ENCODE measurements at places on chromosomes 2 and 18.

- peak; percentile 65 for DNase-seq
Observed at GRCh38 chr2:7094231-7094741, 177.1 kb downstream of the RNF144A start.

- peak; percentile 67 for DNase-seq
Observed at GRCh38 chr2:160429248-160430000, 64.2 kb downstream of the RBMS1 start.

DNA sequence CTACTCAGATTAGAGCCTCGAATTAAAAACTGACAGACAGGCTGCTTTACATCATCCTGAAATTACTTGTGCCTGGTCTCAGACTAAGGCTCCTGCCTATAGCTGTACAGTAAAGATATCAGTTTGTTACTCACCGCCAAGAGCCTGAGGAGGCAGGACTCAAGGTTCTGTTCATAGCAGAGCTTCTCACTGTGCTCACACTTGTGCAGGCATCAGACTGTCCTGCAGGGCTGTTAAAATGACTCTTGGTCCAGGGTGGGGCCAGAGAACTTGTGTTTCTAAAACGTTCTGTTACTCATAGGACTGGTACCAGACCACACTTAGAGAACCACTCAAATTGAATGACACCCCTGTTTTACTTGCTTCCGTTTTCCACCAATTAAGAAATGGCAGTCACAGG, 310.0 kb downstream of the DPP10 start:
- DNase-seq, result no peak

DNA sequence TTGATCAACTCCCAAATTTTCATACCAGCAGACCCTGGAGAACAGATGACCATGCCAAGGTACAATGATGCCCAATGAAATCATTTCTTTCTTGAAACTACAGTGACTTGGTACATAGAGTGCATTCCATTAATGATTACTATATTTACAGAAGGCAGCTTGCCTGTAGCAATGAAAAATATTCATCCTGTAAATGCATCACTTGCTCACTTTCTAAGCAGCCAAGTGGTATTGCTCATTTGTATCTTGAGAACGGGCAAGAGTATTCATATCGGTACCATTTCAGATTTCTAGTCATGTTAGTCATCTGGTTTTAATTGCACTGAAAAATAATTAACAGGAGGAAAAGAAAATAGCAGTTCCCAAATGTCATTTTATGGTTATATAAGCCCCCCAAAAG, 59.6 kb downstream of the VIL1 start:
- no peak for DNase-seq

DNA sequence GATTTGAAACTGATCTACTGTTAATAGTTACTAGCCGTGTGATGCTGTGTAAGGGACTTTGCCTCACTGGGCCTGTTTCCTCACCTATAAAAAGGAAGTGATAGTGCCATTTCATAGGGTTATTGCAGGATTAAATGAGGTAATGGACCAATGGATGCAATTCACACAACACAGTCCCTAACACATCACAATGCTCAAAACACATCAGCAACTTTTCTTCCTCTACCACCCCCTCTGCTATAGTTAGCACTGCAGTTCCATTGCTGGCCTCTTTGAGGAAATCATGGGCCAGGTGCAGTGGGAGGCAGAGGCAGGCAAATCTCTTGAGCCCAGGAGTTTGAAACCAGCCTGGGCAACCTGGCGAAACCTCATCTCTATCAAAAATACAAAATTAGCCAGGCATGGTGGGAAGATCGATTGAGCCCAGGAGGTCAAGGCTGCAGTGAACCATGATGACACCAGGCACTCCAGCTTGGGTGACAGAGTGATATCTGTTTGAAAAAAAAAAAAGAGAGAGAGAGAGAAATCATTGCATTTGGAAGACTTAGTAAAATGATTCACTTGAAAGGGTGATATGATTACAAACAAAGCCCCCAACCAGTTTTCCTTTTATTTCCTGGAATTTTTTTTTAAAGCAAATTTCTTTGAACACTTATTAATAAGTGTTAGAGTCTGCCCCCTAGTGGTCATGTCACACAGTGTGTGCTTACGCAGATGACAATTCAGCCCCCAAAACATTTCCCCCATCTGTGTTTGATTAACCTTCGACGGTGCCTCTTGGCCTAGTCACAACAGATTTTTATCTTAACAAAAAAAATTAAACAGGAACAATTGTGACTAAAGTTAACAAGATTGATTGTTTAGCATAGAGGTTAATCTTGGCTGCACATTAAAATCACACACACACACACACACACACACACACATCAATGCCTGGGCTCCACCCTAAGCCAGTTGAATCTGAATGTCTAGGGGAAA, 88.6 kb upstream of the BCL11A start:
- DNase-seq, result peak; percentile 47

DNA sequence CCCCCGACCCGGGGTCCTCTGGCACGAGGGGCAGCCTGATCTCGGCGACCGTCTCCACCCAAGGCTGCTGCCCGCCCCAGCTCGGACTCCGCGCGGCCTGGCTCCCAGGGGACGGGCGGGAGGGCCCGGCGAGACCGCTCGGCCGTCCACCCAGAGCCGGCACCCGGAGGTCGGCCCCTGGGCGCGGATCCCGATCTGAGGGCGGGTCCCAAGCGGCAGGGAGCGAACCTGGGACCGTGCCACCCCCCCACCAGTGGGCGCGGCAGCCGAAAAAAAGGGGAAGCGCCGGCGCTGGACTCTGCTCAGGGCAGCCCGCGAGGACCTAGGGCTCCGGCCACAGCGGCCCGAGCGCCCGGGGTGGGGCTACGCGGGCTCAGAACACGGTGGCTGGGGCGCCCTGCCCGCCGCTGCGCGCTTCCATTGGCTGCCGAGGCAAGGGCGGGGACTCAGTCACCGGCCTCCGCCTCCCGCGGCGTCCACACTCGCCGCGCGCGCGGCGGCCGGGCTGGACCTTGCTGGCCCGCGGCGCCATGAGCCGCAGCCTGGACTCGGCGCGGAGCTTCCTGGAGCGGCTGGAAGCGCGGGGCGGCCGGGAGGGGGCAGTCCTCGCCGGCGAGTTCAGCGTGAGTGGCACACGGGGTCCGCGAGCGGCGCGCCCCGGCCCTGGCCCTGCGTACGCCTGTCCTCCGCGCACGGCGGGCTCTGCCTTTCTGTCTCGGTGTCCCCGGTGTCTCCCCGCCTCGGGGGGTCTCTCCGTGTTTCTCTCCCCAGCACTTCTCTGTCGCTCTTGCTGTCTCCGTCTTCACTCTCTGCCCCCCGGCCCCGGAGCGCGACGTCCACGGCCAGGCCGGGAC, at the start of gene PTPN18:
Gene PTPN18, plus strand, starts transcription at position 479 of the 854 bp plus-strand sequence. Its CDS starts 52 bp downstream, at position 531.
- DNase-seq, result peak; percentile 81

- DNase-seq, result peak; percentile 34
Observed at GRCh38 chr2:178233428-178233827, 39.1 kb downstream of the OSBPL6 start.

DNA sequence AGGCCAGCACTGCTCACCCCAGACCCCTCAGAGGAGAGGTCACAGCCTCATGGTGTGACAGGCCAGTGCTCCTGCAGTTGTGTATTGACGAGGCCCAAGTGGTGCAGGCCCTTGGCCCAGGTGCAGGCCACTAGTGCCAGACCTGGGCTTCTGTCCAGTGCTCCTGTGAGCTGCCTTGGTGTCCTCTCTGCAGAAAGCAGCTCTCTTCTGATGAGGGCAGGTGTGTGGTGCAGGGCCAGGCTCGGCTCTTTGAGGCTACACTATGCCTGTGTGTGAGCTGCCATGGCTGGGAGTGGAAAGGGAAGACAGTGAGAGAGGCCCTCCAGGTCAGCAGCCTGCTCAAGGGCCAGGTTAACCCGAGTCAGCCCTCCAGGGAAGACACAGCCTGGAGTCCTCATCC, 17.1 kb downstream of the EHD3 start:
- DNase-seq, result no peak

GRCh38 chr2:172735582-172736423, at the start of gene RAPGEF4:
TSS of gene RAPGEF4 (plus strand) at chr2:172735845. CDS start at chr2:172735984, 139 bp downstream.
- DNase-seq, result no peak

- no peak for DNase-seq
Observed at GRCh38 chr2:56624181-56624580, 440.4 kb downstream of the CCDC85A start.

DNA sequence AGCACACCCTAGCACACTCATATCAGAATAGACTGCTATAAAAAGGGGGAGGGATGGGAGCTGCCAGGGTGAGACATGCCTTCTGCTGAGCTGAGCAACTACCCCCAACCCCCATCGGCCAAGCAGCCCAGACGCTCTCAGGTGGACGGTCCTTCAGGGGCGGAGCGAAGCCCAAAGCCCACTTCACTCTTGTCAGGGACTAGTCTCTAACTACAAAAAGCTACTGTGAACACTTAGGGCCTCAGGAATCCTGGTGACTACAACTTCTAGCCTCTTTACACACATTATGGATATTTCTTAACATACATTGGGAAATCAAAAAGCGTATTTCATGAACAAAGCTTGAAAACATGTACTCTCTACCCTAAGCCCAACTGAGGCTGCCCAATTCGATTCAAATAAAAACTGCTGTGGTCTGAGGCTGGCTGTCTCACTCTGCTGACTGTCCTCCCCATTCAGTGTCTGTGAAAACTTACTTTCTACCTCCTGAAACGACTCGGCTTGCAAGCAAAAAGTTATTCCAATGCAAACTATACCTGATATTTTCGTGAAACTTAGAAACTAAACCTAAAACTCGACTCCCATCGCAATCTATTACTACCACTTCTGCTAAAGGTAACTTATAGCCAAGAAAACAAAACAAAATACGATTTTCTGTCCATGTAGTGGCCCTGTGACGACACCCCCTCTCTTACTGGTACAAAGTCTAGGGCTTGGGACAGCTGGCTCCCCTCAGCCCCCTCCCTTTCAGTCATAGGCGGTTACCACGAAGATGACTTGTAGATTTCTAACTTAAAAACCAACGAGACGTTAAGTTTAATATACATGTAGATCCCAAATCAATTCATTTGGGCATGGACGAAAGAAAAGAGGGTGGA, 1.2 kb downstream of the SERTAD2 start:
- peak; percentile 65 for DNase-seq

GRCh38 chr2:96389736-96390135, 54.2 kb downstream of the NCAPH start:
- DNase-seq, result no peak

DNA sequence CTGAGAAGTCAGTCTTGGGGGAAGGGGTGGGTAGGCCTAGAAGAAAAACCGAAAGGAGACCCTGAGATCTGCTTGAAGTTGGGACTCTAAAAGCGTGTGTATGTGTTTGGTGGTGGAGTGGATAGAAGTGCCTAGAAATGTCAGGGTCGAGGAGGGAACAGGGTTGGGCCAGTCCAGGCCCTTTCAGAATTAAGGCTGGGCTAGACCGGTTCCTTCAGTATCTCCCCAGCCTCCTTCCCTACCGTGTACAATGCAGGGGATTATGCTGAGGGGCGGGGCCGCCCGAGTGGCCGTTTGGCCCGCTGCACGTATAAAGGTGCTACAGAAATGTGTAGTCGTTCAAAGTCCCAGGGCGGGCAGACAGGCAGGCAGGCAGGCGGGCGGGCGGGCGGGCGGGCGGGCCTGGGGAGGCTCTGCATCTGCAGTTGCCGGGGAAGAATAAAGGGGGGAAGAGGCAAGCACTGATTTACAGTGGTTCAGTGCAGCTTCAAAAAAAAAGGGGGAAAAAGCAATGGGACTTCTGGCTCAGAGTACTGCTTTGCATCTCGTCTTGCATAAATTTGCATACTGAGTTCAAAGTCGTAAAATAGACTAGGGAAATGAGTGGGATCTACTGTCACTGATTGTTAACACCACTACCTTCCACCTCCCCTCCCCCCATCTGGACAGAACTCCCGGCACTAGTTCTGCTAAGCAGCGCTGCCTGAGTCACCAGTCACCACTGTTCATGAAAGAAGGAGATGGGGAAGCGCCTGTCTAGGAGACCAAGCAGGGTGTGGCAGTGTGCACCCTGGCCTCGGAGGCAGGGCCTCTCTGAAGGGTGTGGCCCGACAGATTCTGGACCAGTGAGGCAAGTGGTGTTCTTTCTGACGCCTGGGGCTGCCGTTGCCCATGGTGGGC, 3.6 kb downstream of the IGFBP2 start:
- DNase-seq, result peak; percentile 37

DNA sequence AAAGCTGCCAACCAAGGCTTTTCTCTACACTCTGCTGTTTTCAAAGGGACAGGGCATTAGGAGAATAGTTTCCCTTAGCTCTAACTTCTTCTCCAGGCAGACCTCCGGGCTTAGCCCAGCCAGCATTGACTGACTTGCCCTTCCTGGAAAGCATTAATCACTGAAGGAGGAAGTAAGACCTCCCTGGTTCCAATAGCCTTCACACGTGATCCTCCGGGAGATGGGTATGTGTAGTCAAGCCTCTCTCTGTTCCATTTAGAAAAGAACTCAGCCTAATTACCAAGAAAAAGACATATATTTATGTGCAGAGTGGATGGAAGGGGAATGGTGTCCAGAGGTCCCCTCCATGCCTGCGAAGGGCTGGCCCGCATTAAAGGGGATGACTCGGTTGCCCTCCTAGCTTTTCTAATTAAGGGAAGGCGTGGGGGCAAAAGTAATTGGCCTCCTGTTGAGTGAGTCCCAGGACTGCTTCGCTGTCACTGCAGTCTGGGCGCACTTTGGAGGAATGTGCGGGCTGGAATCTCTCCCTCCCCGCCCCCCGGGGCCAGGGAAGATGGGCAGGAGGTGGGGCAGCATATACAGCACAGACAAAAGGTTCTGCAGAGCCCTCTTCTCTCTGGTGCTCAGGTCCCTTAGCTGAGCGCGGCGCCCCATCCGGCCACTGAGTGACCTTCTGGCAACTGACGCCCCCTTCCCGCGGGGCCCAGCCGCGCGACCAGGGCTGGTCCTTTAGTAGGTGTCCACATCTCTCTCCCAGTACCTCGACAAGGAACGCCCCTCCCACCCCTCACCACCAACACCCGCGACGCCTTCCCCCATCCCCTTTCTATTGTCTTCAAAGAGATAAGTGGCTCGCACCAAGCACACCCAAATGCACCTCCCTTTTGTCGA, 686.0 kb downstream of the NRXN1 start:
- DNase-seq, result no peak

- no peak for DNase-seq
Observed at GRCh38 chr2:8480915-8481314, 200.9 kb upstream of the ID2 start.

DNA sequence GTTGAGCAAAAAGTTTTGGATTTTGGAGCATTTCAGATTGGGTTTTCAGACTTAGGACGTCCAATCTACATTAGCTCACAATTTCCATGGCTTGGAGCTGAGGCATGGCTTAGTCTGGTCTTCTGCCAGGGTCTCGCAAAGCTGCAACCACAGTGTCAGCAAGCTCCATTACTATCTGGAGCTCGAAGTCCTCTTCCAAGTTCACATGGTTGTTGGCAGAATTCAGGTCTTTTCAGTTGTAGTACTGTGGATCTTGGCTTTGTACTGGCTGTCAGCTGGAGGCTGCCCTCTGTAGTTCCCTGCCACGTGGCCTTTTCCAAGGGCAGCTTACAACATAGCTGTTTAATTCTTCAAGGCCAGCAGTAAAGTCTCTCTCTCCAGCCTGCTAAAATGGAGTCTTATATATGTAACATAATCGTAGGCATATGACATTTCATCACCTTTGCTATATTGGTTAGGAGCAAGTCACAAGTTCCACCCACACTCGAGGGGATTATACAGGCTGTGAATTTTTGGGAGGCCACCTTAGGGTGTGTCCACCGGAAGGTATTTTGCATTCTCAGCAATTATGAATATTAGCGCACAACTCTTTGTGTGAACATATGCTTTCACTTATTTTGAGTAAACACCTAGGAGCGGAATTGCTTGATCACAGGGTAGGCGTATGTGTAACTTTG, 41.5 kb upstream of the EPC2 start:
- no peak for DNase-seq
